ENCODE measurements at places on chromosomes 7 and 10. TPM values are rescaled to one million over a fixed set of nuclear protein-coding genes. Genes with fewer than 3 reads are reported as not detected.

- DNase-seq, result no peak
Measured at GRCh38 chr7:116231949-116232348, 21.6 kb downstream of the TES start.

DNA sequence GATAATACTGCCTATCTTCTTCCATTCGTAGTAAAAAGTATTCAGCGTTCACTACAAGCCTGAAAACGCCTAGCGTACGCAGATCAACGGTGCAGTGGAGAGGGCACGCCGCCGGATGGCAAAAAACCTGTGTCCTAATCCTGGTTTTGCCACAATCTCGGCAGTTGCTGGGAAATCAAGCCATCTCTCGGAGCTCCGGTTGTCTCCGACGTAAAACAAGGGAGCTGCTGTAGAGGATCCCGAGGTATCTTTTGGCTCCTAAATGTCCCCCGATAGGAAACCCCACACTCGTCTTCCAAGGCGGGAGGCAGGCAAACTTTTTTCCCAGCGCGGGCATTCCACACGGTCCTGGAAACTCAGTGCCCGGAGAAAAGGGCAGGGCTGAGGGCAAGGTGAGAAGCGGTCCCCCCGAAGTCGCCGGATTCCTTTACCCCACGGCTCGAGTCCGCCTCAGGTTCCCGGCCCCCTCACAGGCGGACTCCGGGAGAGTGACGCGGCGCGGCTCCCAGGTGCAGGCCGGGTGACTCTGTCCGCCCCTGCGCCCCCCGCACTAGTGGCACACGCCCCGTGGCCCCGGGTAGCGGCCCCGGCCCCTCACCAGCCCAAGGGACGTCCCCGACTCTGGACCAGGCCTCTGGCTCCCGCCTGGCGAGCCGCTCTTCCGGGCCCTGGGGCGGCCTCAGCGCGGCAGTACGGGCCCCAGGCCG is 649 bp downstream of the IDE start:
- DNase-seq, result peak; percentile 24

DNA sequence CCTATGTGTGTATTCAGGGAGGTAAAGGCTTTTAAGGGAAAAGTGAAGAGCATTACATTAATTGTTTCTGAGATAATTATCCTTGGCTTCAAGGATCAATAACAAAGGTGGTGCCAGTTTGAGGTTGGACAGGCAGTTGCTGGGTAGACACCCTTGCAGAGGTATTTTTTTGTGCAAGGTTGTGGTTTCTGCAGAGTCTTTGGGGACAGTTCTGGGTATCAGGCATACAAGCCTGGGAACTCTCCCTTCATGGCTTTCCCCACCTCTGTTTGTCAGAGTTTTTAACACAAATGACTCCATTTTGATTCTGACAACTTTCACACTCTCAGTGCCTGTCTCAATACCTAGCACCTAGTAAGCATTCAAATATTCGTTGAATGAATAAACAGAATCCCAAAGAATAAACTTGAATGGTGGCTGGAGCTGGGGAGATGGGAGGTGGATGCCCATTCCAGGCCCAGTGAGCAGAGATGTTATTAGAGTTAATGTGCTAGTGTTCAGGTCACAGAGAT is 7.4 kb upstream of the OSBPL3 start:
- DNase-seq, result no peak

DNA sequence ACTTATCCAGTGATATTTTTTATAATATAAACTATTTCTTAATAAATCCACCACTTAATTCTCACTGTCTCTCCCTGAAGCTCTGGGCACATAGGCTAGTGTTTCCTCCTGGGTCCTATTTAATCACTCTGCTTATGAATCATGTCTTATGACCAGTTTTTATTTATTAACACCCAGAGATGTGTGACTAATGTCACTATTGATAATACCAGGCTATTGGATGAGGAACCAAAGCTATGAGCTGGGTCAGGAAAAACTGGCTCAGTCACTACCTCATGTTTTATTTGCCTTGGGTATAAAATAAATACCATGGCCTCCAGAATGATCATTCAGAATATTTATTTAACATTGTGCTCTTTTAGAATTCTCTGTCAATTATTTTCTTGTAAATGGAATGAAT is 5.2 kb downstream of the SEMA3E start:
- DNase-seq, result no peak

DNA sequence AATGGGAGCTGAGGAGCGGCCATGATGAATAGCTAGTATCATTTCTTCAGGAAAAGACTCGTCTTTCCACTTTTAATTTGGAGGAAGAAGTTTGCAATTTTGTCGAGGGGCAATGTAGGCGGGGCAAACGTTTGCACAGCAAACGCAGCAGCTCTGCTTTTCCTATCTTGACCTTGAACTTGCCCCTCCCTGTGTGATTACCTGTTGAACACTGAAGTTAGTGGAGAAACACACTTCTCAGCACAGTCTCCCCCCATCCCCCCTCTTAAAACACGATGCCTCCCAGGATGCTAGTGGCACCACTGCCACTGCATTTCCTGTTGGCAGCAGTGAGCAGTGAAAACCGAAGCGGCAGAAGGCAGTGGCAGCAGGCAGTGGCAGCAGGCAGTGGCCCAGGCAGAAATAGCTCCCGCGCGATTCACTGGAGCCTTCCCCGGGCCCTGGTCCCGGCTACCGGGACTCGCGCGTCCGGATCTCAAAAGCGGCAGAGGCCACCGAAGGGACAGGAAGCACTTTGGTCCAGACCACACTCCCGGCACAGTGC is at the start of gene EPDR1:
EPDR1 (plus strand) TSS at position 336 of the 544 bp plus-strand sequence. CDS start 300 bp downstream, outside the sequence.
- DNase-seq, result no peak

- no peak for DNase-seq
Measured at GRCh38 chr7:36820527-36821170, 96.4 kb upstream of the AOAH start.

- DNase-seq, result no peak
Measured at GRCh38 chr7:80002865-80003264, 131.8 kb upstream of the GNAI1 start.

DNA sequence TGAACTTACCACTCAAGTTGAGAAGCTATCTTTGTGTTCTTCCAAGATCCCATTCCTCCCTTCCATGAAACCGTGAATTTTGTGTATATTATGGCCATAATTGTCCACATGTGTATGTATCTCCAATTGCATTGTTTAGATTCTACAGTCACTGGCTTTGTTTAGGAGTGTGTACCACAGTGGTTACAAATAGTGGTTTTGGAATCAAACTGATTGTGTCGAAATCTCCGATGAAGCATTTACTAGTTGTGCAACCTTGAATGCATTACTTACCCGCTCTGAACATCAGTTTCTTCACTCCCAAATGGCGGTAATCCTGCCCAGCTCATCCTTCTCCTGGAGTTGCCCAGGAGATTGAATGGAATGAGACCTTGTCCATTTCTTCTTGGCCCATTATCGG is 145.0 kb upstream of the ZNF32 start:
- DNase-seq, result no peak

DNA sequence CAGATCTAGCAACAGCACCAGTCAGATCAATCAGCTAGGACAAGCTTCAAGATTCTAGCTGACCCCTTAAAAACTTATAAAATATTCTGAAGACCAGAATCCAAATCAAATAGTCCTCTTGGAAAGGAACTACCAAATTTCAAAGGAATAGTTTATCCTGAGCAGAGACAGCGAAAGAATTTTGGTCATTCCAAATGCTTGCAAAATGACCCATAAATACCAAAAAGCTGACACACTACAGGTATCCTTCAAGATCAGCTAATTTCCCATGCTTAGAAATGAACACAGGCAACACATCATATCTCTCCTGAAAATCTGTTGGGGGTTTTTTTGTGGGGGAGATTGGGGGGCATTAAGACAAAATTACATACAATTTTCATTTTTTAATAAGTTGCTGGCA is 78.8 kb downstream of the PDSS1 start:
- DNase-seq, result no peak

GRCh38 chr7:80804589-80804988 is 114.3 kb downstream of the SEMA3C start:
- DNase-seq, result no peak

DNA sequence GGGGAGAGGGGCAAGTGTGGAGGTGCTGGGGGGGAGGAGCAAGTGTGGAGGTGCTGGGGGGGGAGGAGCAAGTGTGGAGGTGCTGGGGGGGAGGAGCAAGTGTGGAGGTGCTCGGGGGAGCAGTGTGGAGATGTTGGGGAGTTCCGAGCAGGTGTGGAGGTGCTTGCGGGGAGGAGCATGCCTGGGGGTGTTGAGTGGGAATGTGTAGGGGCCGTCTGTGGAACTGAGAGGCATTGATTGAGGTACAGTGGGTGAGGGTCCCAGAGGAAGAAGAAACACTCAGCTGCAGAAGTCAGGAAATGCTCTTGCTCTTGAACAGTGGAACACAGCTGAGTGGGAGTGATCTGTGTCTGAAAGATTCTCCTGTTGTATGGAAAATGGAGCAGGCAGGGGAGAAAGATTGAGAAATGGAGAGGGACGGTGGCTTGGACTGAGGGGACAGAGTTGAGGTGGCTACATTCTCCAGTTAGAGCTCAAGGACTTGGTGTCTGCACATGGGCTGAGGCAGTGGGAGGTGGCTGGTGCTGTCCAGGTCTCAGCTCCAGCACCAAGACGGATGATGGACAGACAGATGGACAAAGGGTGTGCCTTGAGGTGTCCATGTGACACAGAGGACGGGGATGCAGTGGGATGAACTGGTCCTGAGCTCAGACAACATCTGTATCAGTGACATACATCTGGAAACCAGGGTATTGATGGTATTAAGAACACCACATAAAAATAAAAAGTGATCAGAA is 25.2 kb upstream of the NCAPG2 start:
- DNase-seq, result no peak

DNA sequence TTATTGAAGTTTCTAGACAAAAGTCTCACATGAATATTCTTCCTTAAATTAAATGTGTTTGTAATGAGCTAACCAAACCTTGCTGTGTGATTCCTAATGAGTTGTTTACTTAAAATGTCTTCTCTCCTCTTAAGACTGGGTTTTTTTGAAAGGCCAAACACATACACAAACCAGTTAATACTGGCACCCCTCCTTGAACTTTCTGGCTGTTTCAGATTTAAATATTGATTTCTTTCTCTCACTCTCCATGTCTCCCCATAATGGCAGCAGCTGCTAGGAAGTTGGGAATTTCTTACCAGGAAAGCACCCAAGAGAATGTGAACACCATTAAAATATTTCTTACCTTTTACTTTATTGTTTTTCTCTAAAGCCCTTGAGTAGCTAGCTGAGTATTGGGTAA is 11.4 kb upstream of the PTN start:
- DNase-seq, result no peak

DNA sequence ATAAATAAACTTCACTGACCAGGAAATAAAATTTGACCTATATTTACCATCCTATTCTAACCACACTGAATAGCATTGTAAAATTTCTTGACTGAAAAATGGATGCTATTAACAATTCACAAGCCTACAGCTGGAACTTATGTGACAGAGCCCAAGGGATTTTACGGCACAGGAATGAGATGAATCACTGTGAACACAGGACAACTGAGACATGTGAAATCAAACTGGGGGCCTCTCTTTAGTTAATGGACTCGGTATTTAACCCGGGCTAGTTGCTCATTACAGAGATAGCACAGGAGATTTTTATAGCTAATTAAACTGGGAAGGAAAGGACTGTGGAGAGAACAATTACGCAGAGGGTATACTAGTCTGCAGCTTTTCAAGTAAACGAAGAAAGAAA is 100.6 kb downstream of the MICU1 start:
- DNase-seq, result no peak

GRCh38 chr10:79431428-79431827 is 14.0 kb downstream of the ZCCHC24 start:
- no peak for DNase-seq

DNA sequence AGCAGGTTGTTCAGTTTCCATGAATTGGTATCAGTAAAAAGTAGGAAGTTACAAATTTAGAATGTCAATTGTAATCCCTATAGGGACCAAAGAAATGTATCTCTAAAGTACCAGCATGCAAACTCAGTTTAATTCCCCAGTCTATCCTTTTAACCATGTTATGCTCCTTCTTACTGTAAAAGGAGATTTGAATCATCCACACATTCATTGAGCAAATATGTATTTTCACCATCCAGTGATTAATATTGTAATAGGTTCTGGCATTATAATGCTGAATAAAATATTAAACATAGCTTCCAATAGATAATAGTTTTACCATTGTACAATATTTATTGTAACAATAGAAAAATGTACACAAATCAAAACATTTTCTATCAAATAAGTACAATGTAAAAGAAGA is 228.2 kb upstream of the SEMA3A start:
- DNase-seq, result no peak

GRCh38 chr10:61918140-61918539 is 16.6 kb downstream of the ARID5B start:
- no peak for DNase-seq

- DNase-seq, result no peak
Measured at GRCh38 chr7:101468546-101469275, 106.0 kb downstream of the COL26A1 start.

GRCh38 chr10:28850784-28851183 is 173.5 kb downstream of the BAMBI start:
- DNase-seq, result no peak

DNA sequence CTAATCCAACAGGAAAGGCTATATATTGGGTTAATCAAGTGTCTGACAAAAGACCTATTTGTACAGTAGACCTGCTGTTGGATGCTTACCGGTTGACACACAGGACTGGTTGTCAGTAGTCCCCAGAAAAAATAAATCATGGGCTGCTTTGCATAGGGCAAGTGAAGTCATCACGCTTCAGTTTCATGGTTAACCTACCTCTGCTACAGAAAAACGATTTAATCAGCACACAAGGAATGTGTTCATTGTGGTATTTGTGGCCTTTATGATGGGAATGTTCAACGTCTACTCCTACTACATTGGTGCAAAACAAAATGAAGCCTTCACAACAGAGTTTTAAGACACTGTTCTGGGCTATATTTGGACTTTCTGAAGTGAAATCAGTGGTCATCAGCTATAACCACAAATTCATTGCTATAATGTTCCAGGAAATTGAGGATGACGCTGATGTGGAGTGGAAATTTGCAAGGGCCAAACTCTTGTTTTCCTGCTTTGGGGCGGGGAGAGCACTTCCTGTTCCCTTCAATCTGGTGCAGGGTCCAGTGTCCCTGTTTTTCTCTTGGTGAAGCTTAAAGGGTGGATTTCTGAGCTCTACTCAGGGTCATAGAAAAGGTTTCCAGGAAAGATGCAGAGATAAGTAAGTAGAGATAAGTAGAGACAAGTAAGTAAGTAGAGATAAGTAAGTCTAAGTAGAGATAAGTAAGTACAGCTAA is 39.3 kb upstream of the GGCT start:
- no peak for DNase-seq

The HOXA2 gene
- not detected for total RNA-seq

The FAM25G gene
- not detected for total RNA-seq

The CYP26C1 gene
- not detected for total RNA-seq

The COL13A1 gene
- total RNA-seq, result not detected

The EVX1 gene
- total RNA-seq, result not detected

The MRPS33 gene
- total RNA-seq, result 73.9 TPM

The MBL2 gene
- total RNA-seq, result not detected

The CTTNBP2 gene
- not detected for total RNA-seq

The LIPK gene
- total RNA-seq, result not detected

The HPSE2 gene
- not detected for total RNA-seq

The SLC13A1 gene
- total RNA-seq, result 0.05 TPM
